ENCODE measurements at places on chromosomes 11 and 22.

DNA sequence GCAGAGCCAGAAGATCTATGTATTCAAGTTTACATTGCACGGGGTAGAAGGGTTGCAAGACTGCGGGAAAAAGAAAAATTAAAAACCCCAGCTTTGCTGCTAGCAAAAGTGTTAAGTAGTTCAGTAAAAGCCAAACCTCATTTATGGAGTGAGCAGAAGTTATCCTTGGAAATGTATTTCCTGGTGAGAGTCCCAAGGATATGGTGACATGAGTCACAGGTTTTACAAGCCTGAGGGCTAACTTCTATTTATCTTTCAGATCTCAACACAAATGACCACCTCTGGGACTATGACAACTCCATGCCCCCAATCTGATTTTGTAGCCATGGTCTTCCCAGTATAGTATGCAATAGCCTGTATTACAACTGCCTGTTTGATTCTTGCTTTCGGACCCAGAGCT is 26.1 kb downstream of the ABTB2 start:
- no peak for DNase-seq

DNA sequence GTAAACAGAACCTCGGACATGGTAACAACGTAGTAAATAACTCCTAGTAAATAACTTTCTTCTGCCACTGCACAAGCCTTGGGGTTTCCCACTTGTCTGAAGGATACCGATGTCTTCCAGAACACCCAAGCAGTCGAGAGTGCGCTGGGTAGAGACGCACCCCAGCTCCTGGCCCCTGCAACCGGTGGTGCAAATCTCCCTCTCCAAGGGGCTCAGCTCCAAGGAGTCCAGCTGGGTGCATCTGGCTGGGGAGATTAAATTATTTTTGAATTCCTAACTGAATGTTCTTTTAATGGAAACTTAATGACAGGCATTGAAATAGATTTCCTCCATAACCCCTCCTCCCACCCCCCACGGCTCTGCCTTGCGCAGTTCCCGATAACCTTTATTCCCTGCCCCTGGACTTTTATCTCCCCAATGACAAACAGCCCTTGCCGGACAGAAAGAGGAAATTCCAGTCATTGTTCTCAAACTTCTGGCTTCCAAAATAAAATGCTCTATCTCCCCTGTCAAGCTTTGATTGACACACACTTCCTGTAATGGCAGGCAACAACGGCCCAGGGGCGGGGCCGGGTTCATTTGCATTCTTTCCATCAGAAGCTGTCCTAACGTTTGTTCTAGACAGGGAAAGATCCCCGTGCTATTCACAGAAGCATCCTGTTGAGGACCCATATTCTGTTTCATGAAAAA is 31.2 kb downstream of the KCNJ1 start:
- no peak for DNase-seq

GRCh38 chr11:95337972-95338429 is 107.0 kb upstream of the SESN3 start:
- no peak for DNase-seq

- no peak for DNase-seq
These were observed 5.9 kb downstream of the RNH1 start for GRCh38 chr11:501001-501682.

DNA sequence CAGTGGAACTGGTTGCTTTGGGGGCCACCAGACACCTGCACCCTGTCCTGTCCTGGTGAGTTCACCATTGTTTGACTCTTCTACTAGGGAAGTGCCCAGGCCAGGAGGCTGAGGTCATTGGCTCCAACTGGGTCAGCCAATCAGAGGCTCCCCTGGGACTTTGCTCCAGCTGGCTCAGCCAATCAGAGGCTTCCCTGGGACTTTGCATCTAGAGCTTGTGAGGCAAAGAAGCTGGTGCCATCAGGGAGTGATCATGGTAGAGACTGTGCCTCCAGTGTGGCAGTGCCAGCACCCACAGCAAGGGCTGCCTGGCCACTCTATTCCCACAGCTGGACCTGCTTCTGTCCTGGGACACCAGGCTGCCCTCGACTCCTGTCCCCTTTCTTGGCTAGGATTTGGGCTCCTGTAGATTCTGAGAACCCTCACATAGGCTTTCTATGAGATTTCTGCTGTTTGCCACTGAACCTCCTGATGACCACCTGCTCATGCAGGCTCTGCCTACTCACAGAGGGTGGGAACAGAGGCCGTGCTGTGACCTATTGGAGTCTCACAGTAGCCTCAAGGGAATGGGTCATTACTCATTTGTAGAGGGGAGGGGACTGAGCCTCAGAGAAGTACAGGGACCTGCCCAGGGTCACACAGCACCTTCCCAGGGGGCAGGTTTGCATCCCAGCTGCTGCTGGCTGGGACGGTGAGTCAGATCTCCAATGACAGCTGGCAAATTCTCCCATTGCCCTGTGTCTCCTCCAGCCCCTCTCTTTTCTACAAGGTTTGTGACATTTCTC is 59.2 kb upstream of the SHISAL1 start:
- no peak for DNase-seq

DNA sequence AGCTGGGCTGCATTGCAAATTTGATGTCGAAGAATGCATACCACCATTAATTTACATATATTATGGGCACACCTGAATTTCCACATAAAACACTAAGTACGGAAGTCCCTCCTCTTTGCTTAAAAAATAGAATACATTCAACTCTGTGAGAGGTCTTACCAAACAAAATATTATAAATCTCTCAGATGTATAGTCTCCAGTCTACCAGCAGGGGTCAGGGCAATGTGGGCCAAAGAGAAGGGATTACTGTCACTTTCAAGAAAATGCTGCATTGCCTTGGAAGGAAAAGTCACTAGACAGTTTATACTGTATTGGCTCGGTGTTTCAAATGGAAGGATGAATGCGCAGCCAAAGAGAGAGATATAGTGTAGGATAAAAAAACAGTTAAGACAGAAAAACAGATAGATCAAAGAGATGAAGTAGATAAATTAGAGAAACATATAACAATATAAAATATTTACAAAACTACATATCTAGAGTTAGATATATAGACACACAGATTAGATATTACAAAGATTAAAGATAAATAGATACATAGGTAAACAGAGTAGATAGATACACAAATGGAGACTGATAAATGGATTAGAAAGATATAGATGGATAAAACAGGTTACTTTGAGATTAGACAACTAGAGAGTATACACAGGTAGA is 20.9 kb downstream of the SERGEF start:
- no peak for DNase-seq

DNA sequence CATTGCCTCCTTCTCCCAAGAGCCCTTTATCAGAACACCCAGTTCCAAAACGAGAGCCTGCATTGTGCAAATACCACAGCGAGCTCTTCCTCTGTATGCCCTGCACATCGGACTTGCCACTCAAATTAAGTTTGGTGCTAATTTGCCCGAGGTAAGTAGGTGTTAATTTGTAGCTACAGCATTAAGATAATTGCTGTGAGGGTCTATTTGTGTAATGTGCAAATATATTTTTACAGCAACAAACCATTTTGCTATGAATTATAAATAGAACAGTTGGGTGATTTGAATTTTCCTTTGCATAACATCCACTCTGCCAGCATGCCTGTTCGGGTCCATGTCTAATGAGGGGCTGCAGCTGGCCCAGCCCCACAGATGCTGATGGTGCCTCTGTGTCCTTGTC is 8.1 kb downstream of the ARHGAP8 start:
- DNase-seq = no peak

GRCh38 chr11:13850231-13851005 is 112.1 kb upstream of the SPON1 start:
- no peak for DNase-seq

GRCh38 chr11:76348348-76348747 is 32.6 kb downstream of the THAP12 start:
- no peak for DNase-seq

DNA sequence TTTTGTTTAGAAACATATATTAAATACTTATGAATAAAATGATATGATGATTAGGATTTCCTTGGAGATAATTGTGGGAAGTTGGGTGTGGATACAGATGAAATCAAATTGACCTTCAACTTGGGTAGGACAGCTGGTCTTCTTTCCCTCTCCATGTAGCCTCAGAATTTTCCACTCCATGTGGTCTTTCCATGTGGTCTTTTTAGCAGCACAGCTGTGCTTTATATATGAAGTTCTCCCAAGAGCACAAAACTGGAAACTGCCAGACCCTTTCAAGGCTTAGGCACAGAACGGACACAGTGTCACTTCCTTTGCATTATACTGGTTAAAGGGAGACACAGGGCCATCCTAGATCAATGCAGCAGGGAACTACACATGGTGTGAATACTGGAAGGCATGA is 28.6 kb downstream of the FAM76B start:
- DNase-seq = no peak

- no peak for DNase-seq
These were observed 23.6 kb upstream of the MN1 start for GRCh38 chr22:27825174-27825573.

DNA sequence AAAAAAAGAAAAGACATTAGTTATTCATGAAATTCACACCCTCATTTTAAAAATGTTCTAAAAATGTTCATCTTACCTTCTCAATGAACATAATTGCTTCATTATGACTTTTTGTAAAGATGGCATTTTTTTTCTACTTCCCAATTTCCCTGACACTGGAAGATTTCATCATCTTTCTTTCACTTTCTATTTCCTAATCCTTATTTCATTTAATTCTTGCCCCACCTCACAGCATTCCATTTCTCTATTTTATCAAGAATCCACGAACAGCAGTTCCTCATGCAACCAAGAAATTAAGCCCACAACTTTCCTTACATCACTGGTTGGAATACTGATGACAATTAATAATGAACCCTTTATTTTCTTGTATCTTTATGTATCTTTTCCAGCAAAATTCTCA is 1.9 kb downstream of the PATL1 start:
- DNase-seq = no peak

- DNase-seq = no peak
These were observed 3.4 kb downstream of the KIAA0930 start for GRCh38 chr22:45237065-45237990.
